ENCODE measurements at places on chromosomes 3 and 15.

GRCh38 chr15:67825881-67826716 is 790 bp downstream of the SKOR1 start:
- no peak for DNase-seq

DNA sequence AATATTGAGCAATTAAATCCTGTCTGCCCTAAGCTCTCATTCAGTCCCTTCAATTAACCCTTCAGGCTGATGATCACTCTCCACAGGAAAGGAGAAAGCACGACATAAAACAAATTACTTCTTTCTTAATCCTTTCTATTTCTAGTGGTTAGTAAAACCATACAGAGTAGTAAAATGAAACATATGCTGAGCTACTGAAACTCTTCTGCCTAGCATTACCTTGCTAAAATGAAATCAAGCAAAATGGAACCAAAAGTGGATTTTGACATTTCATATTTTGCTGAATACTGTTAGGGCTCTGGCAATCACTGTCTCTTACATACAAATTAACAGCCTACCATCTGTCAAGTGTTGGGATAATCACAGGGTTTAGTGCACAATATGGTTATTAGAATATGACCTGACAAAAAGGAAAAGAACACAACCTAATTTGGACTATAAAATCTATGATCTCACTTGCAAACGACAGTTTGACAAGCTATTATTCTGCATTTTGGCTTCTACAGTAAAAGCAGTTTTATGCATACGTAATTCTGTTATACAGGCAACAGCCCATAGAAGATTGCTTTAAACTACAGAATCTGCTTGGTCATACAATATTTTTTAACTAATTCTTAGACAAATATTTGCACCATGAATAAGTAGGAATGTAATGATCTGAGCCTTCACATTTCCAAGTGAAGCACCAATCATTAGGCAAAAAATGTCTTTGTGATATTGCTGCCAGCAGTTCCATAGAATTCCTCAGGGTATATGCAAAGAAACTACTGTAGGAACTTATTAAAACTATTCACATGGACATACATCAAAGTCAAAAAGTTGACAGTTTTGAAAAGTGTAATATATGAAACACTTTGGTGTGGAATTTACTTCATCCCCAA is 105.0 kb downstream of the FHIT start:
- DNase-seq, result no peak

DNA sequence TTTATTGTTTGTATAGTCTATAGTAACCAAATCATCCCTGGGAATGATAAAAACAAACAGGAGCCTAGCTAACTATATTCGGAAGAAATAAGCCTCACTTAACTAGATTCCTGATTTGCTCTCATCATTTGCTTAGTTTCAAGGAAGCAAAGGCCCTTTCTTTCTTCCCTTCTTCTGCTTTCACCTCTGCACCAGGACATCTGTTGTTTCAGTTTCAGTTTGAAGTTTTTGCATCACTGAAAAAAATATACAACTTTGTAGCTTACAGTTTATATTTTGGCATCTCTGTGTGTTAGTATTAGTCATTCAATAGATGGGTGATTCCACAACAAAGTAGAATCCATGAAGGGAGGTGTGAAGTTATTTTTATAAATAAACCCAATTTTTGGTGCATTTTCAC is 113.6 kb upstream of the SNTN start:
- DNase-seq, result no peak

GRCh38 chr3:7518026-7518425 is 657.1 kb downstream of the GRM7 start:
- no peak for DNase-seq

GRCh38 chr3:55897573-55898224 is 410.6 kb upstream of the WNT5A start:
- no peak for DNase-seq

All from AG10803 (cell line).